ENCODE measurements at places on chromosomes 3 and 15.

DNA sequence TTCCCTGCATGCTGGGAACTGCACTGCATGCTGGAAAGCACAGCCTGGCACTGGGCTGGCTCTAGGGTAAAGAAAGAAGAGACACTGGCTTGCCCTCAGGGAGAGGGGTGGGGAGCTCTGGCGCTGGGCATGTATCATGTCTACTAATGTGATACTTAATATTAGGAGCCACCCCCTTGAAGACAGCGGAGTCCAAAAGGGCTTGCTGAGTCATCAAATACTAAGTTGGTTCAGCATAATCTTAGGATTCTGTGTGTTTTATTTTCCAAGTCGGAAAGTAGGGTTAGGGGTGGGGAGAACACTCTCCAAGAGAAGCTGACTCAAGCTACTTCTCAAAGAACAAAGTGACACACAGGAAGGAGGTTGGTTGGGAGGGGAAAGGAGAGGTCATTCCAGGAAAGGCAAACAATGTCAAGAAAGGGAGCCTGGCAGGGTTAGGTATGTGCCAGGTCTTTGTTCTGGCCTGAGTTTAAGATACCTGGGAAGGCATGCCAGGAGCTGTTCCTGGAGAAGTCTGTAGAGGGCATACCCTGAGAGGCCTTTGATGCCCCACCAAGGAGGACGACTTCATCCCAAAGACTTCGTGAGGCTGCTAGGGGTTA, 237.8 kb upstream of the NR2E3 start:
- DNase-seq, result no peak

DNA sequence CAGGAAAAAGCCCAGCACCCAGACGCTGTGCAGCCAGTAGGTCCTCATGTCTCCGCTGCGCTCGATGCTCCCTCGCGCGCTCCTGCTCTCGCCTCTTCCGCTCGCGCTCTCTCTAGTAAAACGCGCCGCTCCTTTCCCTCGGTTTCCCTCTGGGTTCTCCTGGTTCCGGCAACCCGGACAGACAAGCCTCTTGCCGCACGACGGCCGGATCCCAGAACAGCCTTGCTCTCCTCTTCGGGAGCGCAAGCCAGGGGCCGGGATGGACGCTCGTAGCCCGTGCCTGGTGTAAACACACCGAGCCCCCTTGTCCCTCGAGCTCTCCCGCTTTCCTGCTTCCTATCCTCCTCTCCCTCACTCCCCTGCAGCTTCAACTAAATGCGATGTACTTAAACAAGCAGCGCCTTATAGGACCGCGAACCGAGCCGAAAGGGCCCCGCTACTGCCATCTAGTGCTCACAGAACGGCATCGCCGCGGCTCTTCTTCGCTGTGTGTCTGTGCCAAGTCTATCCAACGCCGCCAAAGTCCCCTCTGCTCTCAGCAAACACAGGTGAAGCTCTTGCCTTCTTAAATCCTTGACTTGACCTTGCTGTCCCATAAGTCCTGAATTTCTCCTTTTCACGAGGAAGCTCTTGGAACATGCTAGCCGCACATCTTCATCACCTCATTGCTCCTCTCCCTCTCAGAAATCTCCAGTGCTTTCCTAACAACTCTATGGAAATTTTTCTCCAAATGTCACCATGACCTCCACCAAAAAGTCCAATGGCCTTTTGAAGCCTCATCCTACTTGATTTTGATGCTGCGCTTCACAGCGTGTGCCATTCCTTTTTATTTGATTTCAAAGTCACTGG, 1037.2 kb downstream of the IGSF11 start:
- peak; percentile 64 for DNase-seq

DNA sequence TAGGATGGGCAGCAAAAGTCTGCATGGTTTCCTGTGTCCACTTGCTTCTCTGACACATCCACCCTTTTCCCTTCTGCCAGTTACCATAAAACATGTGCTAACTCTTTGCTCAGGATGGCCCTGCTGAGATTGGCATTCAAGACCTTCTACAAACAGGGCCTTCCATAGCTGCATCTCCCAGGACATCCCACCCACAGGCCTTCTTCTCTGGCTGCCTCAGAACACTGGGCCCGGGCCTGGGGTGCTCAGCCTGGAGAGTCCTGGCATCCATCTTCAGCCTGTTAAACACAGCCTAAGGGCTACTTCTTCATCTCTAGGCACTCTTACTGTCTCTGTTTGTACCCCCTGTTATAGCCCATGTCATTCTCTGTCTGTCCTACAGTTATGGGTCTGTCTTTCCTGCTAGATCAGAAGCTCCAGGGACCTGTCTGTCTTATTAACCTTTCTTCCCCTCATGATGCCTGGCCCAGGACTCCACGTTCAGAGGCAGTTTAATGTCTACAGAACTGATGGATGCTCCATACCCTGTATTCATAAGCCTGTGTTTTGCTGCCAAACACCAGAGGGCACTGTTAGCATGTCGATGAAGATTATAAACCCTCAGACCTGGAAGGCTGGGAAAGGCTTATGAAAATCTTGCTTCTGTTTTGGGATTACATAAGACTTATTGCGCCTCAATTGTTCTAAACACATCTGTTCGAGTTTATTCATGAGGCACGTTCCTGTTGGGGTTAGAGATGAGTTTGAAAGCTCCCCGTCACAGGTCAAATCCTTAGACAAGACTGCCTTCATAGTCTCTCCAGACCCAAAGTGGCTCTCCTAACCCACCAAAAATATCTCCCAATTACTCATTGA, 16.5 kb downstream of the SEMA3G start:
- DNase-seq, result peak; percentile 66

DNA sequence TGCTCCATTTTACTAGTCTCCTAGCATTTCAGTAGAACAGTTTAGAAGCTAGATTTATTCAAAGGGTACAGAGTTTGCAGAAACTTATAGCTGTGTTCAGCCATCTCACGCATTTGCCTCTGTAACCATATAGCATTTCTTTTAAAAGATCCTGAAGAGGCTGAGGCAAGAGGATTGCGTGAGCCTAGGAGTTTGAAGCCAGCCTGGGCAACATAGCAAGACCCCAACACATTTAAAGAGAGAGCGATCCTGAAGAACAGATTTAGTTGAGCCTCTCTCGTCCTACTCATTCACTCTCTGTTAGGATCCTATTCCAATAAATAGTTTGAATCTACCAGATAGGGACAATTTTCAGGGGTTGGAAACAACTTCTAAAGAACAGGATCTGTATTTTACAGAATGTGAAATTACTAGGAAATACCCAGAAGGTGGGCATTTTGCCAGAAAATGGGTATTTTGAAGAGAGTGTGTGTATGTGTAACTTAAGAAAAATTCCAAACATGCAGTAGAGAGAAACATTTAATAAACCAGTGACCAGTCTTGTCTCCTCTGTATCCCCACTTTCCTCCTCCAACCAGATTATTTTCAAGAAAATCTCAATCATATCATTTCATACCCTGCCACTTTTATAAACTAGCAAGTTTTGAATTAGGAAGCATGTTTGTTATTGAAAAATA, 4.5 kb downstream of the EIF3J start:
- no peak for DNase-seq

DNA sequence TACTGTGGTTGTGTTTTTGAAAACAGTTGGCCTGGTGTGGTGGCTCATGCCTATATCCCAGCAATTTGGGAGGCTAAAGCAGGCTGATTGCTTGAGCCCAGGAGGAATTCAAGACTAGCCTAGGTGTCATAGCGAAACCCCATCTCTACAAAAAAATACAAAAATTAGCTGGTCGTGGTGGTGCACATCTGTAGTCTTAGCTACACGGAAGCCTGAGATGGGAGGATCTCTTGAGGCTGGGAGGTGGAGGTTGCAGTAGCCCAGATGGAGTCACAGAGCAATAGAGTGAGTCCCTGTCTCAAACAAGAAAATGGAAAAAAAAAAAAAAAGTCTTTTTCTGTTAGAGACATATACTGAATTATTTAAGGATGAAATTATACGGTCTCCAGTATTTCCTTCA, 14.7 kb upstream of the LRRFIP2 start:
- no peak for DNase-seq

DNA sequence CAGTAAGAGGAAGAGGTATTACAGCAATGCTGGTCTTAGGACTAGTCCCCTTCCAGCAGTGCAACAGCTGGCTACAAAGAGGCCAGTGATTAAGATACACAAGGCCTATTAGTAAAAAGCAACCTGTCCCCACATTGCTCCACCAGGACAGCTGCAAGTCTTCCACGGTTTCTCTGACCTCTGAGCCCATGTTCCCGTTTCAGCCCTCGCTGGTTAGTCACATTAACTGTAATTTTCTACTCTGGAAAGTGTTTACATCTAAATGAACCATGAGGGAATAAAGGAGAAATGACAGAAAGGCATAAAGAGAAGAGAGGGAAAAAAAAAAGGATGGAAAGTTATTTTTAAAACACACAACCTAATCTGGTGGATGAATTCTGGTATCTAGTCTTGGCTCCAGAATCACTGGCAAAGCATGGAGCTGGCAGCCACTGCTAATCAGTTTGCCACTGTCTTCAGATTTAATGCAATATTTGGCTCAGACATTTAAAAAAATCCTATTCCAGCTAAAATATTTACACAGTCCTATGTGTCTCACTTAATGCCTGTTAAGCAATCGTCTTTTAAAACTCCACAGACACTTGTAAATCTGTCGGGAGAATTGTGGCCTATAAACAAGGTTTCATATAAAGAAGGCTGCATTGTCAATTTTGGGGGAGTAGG, 154.9 kb downstream of the GREM1 start:
- DNase-seq, result peak; percentile 11

DNA sequence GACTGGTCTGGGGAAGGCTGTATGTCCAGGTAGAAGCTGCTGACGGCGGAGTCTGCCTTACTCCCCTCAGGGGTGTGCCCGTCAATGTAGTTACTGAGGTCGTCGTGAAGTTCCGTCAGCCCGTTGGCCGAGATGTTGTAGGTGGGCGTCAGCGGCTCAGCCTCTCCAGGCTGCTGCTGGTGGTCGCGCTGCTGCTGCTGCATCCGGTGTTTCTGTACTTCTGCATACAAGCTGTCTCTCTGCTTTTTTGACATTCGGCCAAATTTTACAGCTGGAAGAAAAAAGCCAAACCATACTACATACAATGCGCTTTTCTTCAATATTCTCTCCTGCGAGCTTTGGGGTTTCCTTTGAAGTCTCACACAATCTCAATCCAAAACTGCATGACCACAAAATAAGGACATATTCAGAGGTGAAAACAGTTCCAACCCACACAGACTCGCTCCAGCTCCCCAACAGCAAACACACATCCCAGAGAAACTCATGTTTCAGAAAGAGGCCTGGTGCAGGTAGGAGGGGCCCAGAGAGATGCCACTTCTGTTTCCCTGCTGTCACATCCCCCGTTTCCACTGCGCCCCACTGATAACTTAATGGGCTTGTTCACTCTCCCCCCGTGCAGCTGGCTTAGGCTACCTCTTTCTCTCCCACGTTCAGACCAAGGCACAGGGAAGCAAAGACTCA, 32.5 kb upstream of the ICE2 start:
- DNase-seq, result no peak

DNA sequence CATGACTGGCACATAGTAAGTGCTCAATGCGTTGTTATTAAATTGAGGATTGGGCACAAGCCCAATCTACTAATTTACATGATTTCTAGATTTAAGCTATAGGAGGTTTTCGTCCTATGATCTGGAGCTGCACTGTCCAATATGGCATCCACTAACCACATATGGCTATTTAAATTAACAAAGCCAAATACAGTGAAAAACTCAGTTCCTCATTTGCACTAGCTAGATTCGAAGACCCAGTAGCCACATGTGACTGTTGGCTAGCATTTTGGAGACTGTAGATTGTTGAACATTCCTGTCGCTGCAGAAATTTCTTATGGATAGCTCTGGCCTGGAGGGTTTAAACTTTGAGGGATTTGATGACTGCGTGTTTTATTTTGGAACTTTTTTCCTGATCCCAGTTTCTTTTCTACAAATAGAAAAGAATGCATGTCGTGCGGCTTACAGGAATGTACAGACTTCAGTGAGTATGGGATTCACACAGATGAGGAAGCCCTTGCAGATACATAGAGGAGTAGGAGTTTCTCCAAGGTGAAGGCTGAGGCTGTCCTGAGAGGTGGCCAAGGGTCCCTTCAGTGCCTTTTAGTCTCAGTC, 82.8 kb downstream of the SLCO3A1 start:
- no peak for DNase-seq

DNA sequence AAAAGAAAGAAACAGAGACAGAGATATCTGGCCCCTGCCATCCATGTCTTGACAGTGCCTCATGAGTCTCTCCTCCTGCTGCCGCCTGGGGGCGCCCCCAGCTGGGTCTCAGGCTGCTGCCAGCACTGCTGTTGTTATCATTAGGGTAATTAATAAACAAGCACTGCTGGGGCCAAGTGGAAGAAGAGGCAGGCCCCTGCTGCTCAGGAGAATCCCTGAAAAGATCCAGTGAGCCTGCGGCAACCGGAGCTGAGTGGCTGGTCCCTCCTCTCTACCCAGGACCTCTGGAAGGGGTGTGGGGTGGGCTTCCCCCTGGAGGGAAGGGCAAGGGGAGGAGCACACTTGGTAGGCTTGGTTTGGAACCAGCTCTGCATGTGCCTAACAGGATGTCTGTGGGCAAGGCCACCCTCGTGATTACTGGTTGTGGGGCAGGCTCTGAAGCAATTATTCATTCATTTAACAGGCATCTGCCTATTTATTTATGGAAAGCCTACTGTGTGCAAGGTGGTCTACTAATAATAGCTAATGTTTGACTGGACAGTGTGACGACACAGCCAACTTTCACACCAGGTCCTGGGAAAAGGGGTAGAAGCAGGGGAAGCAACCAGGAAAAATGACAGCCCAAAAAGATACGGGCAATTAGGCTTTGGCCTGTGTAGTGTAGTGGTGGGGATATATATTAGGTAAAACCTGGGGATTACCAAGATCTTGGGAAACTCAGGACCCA, 1.2 kb upstream of the TYRO3 start:
- DNase-seq, result peak; percentile 65

DNA sequence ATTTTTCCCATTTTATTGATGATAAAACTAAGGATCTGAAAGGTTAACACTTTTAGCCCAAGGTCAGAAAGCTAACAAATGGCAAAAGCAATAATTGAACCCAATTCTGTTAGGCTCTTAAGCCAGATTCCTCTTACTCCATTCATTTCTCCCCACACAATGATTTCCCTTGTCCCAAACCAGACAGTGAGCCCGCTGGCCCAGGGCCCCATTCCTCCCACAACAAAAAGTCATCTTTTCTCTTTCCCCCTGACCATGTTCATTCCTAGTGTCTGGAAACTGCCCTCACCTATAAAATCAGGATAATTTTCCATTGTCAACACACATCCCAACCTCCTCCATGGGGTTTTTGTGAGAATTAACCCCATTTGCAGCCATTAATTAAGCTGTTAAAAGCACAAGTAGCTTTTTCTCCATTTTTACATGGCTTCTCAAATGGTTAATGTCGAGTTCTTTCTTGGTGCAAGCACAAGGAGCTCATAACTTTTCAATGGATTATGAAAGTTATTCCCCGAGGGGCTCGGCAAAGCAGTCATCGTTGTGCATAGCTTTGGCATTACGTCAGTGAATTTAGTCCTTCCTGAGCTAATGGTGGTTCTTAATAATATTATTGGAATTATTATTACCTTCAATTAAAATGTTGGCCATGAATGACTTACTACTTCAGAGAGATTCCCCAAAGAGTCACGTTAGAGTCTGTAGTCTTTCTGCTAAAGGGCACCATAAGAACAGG, 151.0 kb upstream of the WNT5A start:
- no peak for DNase-seq

DNA sequence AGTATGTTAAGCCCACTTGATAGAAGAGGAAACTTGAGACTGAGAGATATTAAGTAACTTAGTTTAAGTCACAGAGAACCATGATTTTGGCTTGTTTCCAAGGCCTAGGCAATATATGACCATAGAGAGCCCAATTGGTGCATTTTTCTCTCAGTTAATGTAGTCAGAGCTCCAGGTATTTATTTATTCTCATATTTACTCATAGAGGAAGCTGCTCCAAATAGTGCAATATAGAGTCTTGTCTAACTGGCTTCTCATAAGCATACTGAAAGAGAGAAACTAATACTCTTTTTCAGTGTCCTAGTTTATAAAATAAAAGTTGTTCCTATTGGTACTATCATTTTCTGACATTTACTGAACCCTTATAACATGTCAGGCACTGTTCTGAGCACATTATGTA, 15.2 kb downstream of the TRNT1 start:
- no peak for DNase-seq
